ENCODE measurements at places on chromosomes 6 and 20. TPM values are rescaled to one million over a fixed set of nuclear protein-coding genes. Genes with fewer than 3 reads are reported as not detected.
A peak's percentile ranks its signal among the peaks of the same experiment; 100 is the strongest.

GRCh38 chr6:11387707-11388430 is 149.7 kb upstream of the TMEM170B start:
- no peak for DNase-seq

- DNase-seq: no peak
Observed at GRCh38 chr6:23696992-23697391, 429.0 kb upstream of the NRSN1 start.

TMEM244 gene
- not detected for total RNA-seq

TASP1 gene
- total RNA-seq: 6.5 TPM

- DNase-seq: peak; percentile 79
Observed at GRCh38 chr20:36467076-36467999, 74.0 kb upstream of the MYL9 start.

GRCh38 chr6:2829253-2829652 is 12.4 kb downstream of the SERPINB1 start:
- DNase-seq: no peak

- no peak for DNase-seq
Observed at GRCh38 chr6:119340796-119341487, 8.6 kb downstream of the MAN1A1 start.

- DNase-seq: peak; percentile 2
Observed at GRCh38 chr6:163679753-163680152, 265.2 kb downstream of the QKI start.

PGC gene
- total RNA-seq: not detected

GRCh38 chr20:14885661-14886060 is 548.2 kb upstream of the FLRT3 start:
- DNase-seq: no peak

All from fibroblast of the aortic adventitia (primary cell).